ENCODE measurements at places on chromosomes 6 and 20.

DNA sequence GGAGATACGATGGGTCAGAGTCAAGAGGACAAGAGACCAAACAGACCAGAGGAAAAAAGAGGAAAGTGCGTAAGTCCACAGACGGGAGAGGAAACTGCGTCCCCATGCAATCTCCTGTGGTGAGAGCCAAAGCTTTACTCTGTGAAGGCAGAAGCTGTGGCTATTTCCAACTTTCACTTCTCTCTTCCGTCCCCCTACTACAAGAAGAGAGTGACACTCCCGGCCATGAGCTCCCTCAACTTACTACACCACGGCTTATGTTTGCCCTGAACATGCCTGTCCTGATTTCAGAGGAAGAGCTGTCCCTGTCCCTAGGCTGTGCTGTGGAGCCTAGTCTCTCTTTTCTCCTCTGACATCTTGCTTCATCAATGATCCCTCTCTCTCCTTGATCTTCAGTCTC, 11.5 kb upstream of the SSR1 start:
- DNase-seq = no peak

DNA sequence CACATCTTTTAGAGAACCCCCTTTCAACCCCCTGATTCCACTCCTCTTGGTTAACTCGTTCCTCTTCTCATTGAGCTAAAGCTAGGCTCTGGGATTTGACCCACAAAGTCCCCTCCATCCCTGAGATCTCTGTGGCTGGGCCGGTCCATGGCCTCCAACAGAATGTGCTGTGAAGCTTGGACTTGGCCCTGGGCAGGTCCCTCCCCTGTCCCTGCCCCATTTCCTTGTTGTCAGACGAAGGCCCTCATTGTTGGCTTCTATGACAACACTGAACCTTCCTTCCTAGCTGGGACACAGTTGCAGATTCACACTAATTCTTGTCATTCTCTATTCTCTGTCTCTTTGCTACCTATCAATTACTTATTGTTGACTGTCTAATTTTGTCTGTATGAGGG, 156.1 kb downstream of the SYCP2 start:
- DNase-seq = no peak

DNA sequence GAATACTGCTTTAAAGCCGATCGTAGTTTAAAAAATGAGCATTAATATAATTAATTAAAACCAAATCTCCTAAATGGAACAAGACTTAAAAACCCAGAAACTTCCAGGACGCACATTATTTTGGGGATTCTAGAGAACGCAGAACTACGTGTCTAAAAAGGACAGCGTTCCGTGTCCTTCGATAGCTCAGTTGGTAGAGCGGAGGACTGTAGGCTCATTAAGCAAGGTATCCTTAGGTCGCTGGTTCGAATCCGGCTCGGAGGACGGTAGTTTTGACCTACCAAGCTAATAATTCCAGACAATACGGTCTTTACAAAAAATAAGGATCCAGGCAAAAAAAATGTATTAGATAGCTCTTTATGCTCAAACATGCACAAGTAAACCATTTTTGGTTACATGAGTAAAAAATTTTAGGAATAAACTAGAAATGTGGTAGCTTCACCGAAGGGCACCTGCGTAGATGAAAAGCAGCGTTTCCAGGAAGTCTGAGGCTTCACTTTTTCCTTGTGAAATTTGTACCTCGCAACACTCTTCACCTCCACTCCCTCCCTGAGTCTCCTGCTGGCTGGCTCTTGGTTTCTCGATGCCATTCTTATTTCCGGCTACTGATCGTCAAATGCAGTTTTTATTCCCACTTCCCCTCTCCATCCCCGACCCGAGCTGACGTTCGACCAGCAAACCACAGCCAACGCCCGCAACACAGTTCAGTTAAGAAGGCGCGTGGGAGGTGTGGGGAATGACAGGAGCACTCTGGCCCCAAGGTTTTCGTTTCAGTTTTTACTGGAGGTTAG, 19.6 kb upstream of the ABT1 start:
- DNase-seq = no peak

DNA sequence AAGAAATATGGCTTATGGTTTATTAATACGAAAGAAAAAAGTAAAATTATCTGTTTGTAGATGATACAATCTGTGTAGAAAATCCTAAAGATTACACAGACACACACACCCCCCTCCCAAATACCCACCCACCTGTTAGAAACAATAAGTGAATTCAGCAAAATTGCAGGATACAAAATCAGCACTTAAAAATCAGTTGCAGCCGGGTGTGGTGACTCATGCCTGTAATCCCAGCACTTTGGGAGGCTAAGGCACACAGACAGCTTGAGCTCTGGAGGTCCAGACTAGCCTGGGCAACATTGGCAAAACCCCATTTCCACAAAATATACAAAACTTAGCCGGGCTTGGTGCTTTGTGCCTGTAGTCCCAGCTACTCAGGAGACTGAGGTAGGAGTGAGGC, 42.3 kb downstream of the NINL start:
- DNase-seq = no peak

DNA sequence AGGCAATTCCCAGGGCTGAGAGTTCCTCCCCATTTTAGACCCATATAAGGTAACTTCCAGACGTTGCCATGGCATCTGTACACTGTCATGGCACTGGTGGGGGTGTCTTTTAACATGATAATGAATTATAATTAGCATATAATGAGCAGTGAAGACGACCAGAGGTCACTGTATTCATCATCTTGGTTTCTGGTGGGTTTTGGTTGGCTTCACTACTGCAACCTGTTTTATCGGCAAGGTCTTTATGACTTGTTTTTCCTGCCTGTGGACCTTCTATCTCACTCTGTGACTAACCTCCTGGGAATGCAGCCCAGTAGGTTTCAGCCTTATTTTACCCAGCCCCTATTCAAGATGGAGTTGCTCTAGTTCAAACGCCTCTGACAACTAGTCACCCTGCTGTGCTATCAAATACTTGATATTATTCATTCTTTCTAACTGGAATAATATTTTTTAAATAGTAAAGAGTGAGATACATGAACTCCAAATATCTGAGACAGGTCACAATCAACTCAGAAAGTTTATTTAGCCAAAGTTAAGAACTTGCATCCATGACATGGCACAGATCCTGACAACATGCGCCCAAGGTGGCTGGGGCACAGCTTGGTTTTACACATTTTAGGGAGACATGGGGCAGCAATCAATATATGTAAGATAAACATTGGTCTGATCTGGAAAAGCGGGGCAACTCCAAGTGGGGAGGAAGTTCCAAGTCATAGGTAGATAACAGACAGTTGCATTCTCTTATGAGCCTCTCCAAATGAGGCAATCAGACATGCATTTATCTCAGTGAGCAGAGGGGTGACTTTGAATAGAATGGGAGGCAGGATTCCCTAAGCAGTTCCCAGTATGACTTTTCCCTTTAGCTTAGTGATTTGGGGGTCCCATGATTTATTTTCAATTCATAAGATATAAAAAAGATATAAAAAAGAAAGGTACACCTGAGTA, 1.2 kb upstream of the UFL1 start:
- no peak for DNase-seq

- DNase-seq = peak; percentile 47
Measured at GRCh38 chr6:235763-236360, 56.4 kb upstream of the DUSP22 start.

DNA sequence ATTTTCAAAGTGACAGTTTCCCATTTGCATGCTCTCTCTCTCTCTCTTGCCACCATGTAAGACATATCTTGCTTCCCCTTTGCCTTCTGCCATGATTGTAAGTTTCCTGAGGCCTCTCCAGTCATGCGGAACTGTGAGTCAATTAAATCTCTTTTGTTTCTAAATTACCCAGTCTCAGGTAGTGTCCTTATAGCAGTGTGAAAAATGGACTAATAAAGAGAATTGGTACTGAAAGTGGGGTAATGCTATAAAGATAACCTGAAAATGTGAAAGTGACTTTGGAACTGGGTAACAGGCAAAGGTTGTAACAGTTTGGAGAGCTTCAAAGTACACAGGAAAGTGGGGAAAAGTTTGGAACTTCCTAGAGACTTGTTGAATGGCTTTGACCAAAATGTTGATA, 389.8 kb downstream of the GRIK2 start:
- no peak for DNase-seq

- no peak for DNase-seq
Measured at GRCh38 chr6:168015009-168015408, 17.5 kb downstream of the KIF25 start.

DNA sequence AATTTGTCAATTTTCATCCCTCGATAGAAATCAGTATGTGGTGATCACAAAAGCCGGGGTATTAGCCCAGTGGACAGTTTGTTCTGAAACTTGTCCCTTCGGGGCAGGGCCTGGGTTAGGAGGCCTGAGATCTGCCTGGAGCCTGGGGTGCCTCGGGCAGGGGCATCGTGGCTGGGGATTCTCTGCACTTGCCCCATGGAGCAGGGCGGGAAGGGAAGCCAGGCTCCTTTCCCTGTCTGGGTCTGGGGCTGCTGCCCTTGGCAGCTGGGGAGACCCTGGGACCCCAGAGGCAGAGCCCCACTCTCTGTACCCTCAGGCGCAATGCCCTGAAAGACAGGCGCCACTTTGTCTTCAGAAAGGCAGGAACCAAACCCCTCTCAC, 27.4 kb downstream of the NTSR1 start:
- DNase-seq = no peak
